ACHN (cell line): ENCODE measurements at places on chromosomes 3 and 15.

DNA sequence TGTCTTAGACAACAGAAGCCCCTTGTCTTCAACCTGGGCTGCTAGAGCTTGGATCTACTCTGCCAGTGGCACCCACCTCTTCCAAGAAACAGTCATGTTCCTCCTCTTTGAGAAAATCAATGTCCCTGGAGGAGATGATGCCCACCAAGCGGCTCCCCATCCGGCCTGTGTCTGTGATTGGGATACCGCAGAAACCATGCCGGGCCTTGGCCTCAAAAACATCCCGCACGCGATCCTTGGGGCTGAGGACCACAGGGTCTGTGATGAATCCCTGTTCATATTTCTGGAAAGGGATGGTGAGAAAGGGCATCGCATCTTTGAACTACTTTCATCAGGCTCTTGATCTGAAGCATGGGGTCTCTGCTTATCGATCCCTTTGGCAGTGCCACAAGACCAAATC lies 1.6 kb downstream of the IMPDH2 start:
- DNase-seq, result no peak

DNA sequence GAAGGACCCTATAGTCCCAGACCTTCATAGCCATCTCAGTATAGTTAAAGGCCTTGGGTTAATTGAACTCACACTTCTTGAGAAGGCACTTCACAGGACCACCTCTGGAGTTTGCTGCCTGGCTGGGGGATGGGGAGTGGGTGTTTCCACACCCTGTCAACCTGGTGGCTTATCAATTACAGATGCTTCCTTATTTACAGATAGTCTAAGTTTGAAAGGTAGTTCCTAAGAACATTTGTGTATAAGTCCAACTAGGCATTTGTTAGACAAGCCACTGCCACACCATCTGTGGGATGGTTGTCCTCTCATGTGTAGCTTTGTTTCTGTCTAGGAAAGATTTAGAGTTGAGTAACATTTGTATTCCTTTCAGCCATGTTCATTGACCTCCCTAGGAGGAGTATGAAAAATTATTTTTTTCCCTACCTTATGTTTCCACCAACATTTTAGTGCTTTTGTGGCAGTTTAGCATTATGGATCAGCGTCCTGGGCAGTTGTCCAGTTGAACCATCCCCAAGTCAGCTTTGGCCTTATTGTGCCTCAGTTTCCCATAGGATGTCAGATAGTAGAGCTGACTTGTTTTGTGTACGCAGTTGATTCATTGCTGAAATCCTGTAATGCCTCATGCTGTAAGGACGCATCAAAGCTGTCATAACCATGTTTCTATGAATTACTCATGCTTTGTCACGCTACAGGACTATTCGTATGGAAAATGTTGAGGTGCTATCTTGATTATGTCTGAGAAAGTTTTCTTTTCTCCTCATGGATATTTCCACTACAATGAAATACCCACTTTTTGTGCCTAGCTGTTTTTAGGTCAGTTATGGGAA lies 21.2 kb upstream of the SIAH2 start:
- DNase-seq, result no peak

- peak; percentile 41 for DNase-seq
Measured at GRCh38 chr3:17730318-17730967, 12.0 kb downstream of the TBC1D5 start.

- DNase-seq, result no peak
Measured at GRCh38 chr3:131907796-131908195, 127.0 kb downstream of the CPNE4 start.

DNA sequence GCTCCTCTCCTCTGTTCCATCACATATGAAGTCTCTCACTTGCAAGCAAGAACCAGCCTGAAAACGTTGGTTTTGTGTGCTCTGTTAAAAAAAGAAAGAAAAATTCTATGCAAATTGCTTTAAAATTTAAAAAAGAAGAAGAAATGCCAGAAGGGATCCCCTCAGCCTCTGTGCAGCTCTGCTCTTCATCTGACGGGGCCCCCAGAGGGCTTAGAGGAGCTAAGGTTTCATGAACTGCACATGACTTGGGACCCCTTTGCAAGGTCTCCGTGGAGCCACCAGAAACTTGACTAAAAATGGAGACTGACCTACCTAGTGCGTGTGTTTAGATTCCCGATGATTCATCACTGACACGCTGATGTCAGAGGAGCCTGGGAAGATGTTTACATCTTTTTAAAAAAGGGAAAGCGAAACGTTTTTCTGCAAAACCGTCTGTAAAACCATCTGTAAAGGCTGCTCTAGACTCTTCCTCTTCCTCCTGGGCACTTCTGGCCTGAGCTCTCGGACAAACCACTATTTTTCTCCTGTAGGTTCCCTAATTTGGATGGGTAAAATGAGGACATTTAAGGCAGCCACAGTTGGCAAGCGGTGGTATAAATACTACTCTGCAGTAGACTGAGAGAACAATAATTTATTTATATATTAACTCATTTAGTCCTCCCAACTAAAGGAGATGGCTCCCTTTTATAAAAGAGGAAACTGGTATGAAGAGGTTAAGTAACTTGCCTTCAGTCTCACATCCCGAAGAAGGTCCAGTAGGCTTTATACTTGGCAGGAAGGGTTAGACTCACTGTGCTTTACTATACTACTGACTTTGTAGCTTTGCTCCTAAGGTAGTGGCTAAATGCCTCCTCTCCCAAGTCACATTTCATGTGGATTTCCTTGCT lies 67.2 kb upstream of the POLG start:
- peak; percentile 22 for DNase-seq

DNA sequence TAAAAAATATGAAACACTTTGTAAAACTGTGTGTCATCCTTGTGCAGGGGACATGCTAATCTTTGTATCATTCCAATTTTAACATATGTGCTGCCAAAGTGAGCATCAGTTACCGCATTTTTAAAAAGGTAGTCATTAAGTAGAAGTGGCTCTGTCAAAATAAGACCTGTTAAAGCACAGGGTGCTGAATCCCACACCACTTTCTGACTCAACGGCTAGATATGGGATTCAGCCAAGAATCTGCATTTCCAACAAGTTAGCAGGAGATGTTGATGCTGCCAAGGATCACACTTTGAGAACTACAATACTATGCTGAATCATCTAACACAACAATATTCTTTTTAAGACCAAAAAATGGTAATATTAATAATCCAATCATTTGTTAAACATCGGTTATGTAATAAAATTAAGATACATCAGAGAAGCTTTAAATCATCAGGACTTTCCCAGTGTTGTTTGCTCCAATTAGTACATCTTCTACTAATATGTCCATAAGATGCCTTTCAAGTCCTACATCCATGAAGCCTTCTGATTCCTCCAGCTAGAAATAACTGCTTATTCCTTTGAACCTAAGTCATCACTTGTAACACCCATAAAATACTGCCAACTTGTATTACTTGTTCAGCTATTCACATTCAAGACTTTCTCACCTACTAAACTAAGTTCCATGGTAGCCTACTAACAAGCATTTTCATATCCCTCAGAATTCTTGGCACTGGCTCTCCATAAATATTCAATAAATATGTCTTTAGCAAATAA lies 71.1 kb downstream of the TBL1XR1 start:
- peak; percentile 63 for DNase-seq

DNA sequence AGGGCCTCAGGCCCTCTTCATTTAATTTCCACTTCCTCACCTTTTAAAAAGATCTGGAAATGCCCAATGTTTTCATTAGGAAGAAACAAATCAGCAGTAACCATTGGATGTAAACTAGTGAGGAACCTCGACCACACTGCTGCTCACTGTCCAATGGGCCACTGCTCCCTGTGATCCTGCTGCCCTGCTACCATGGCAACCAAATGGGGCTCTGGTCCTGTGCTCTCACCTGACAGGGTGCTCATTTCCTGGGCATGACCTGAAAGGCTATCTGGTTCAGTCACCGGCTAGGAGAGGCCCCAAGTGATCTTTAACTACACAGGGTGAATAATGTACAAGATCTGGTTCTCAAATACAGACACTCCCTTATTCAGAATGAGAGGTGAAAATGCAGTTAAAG lies 54.6 kb downstream of the ARHGEF3 start:
- DNase-seq, result no peak

GRCh38 chr3:4824926-4825325 lies 154.3 kb upstream of the BHLHE40 start:
- peak; percentile 70 for DNase-seq
